ENCODE measurements at places on chromosomes 2 and 18. TPM values are rescaled to one million over a fixed set of nuclear protein-coding genes. Genes with fewer than 3 reads are reported as not detected.

Gene UGT1A6
- total RNA-seq, result not detected

Gene FNDC4
- not detected for total RNA-seq

Gene GALR1
- total RNA-seq, result not detected

Gene DNAJC5G
- not detected for total RNA-seq

Gene TFPI
- 1.2 TPM for total RNA-seq

GRCh38 chr18:67265464-67266245 is 250.9 kb downstream of the DSEL start:
- peak; percentile 57 for DNase-seq

GRCh38 chr2:213958086-213958485 is 452.8 kb upstream of the VWC2L start:
- no peak for DNase-seq

GRCh38 chr2:8380566-8380965 is 301.3 kb upstream of the ID2 start:
- DNase-seq, result no peak

DNA sequence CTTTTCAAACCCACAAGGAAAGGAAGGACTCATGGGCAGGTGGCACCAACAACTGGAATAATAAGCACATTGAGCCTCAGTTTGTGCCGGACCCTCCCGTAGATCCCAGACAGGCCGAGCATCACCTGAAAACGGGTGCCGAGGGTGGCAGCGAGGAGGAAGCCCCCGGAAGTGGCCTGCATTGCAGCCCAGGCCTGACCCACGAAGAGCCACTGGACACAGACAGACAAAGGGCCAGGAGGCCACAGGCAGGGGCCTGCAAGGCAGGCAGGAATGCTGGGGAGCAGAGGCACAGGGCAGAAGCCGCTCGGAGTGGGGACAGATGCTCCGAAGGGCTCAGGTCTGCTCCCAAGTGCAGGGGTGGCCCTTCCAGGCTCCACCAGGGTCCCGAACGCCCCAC is 31.7 kb downstream of the MTERF4 start:
- no peak for DNase-seq

GRCh38 chr18:69935319-69936190 is 12.1 kb downstream of the CD226 start:
- DNase-seq, result peak; percentile 93

GRCh38 chr2:127451981-127452380 is 33.8 kb downstream of the PROC start:
- no peak for DNase-seq

GRCh38 chr2:64114912-64115277 is 29.3 kb downstream of the PELI1 start:
- no peak for DNase-seq

DNA sequence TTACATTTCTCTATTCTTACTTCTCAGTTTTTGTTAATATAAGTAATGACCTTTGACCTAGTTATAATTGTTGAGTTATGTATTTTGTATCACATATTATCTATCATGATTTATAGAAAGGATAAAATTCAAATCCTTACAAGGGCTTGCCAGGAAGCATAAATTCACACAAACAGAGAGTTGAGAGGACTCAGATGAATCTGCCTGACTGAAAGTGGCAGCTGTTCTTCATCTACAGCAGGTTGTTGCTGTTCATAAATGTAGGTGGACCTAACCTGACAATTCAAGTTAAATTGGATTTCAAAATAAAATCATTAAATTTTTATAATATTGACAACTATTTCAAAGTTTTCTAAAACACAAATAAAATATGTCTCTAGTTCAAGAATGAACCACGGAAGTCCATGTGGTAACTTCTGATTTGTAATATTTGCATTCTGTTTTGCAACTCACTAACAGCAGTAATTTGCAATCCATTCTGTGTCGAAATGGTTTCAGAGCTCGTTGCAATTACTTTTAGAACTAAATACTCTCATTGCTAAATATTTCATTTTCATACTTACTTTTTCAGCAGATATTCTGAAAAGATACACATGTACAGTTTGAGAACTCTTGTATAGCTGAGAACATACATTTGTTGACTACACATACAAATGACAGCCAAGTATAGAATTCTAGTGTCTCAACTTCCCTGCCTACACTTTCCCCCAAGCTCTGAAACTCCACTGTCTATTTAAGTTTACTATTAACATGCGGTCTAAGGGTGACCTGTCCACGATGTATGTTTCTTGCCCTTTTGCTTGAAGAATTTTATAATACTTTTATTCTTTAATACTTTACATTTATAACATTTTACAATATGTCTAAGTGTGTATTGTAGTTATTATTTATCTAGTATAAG is 25.7 kb downstream of the SCN7A start:
- DNase-seq, result no peak

- no peak for DNase-seq
Observed at GRCh38 chr2:156486147-156486546, 50.0 kb downstream of the GPD2 start.

DNA sequence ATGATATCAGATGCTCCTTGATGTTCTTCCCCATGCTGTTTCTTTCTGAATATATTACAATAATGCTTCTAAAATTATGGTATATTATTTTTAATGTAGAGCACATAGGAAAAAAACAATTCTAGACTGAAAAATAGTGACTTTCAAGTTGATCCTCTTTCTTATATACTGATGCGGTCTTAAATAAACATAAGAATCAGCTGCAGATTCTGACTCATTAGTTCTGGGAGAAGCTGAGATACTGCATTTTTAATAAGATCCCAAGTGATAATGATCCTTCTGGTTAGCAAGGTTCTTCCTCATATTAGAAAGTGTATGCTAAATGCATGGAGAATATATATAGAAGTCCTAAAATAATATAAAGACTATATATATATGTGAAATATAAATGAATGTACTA is 124.9 kb downstream of the XIRP2 start:
- DNase-seq, result no peak

- DNase-seq, result peak; percentile 79
Observed at GRCh38 chr18:69956665-69957620, 9.3 kb upstream of the CD226 start.

DNA sequence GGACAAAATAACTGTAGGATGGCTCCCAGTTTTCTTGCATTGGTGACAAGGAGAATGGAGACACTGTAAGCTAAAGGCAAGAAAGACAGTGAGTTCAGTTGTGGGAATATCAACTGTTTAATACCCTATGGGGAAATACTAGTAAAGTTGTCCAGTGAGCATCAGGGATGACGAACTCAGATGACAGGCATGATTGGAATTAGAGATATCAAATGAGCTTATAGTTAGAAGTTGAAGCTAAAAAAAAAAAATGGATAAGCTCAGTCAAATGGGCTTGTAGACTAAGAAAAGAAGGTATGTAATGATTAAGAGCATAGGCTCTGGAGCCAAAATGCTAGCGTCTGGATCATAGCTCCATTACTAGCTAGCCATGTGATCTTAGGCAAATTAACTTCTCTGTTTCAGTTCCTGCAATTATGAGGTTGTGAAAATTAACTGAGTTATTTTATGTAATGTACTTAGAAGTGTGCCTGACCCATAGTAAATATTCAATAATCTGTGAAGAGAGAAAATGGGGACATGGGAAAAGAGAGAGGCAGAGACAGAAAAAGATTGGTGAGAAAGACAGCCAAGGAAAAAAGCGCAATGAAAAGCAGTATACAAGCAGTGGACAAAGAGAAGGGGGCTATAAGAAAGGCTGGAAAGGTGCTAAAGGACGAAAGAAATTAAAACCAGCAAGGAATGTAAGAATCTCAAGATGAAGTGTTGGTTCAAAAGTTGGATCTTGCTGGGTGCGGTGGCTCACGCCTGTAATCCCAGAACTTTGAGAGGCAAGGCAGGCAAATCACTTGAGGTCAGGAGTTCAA is 95.7 kb upstream of the SLC39A10 start:
- DNase-seq, result peak; percentile 56

GRCh38 chr2:10331027-10331701 is 28.5 kb downstream of the HPCAL1 start:
- DNase-seq, result peak; percentile 90

DNA sequence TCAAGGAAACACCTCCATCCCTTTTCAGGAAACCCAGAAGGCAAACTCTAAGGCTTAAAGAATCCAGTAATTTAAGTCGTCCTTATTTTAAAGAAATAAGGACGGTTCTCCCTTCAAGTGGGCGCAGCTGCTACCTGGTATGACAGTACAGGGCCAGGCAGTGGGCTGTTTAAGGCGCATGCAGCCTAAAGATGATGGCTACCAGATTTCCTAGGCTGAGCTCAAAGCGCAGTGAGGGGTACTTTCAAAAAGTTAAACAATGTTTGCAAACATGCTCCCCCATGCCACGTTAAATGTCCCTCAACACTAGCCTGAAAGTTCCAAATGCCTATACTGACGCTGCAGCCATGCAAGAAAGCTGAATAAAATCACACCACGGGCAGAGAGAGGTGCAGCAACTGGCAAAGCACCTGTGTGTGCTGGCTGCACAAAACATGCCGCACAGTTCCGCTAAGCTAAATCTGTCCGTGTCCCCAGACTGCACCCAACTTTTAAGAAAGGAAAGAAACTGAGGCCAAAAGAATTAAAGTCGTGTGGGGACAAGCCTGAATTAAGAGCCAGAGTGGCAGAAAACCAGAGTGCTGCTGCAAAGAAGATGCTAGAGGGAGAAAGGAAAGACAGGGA is 583 bp downstream of the HIBCH start:
- DNase-seq, result peak; percentile 78
